ENCODE measurements at places on chromosomes 2 and 18. TPM values are rescaled to one million over a fixed set of nuclear protein-coding genes. Genes with fewer than 3 reads are reported as not detected.

Gene MPPE1
- polyA plus RNA-seq: 28.8 TPM

Gene MC2R
- polyA plus RNA-seq: not detected

Gene MYO7B
- polyA plus RNA-seq: 26.3 TPM

Gene GRB14
- polyA plus RNA-seq: 1.6 TPM

Gene MYOM1
- 15.8 TPM for polyA plus RNA-seq

Gene CGREF1
- 6.9 TPM for polyA plus RNA-seq

Gene CNGA3
- not detected for polyA plus RNA-seq

Gene SLC30A3
- 20.2 TPM for polyA plus RNA-seq

Gene MAB21L4
- polyA plus RNA-seq: not detected
